SK-N-SH (cell line): ENCODE measurements at places on chromosomes 16 and 17. TPM values are rescaled to one million over a fixed set of nuclear protein-coding genes. Genes with fewer than 3 reads are reported as not detected.

The RAB37 gene
- polyA plus RNA-seq, result 0.13 and 0.25 TPM in 2 replicates

The TGFB1I1 gene
- polyA plus RNA-seq, result 29.7 and 30.4 TPM in 2 replicates

The ZDHHC1 gene
- 14.2 and 15.8 TPM in 2 replicates for polyA plus RNA-seq

The MFAP4 gene
- polyA plus RNA-seq, result 112 and 120 TPM in 2 replicates

The GFAP gene
- polyA plus RNA-seq, result 0.48 and 0.71 TPM in 2 replicates

The SMTNL2 gene
- not detected in 2 replicates for polyA plus RNA-seq

The SLFN14 gene
- not detected in 2 replicates for polyA plus RNA-seq

The EME1 gene
- 16.9 and 21.5 TPM in 2 replicates for polyA plus RNA-seq

The KRTAP2-3 gene
- polyA plus RNA-seq, result 0.36 and 0.39 TPM in 2 replicates

The KRTAP17-1 gene
- not detected in 2 replicates for polyA plus RNA-seq

The OR4D1 gene
- polyA plus RNA-seq, result not detected in 2 replicates
